CD4-positive, CD25-positive, alpha-beta regulatory T cell (primary cell): ENCODE measurements at places on chromosomes 6 and 20. TPM values are rescaled to one million over a fixed set of nuclear protein-coding genes. Genes with fewer than 3 reads are reported as not detected.

Gene CD93
- total RNA-seq, result 3.3 TPM

Gene SRSF12
- total RNA-seq, result not detected

Gene GDAP1L1
- not detected for total RNA-seq

GRCh38 chr6:167898673-167899311 lies 72.1 kb downstream of the AFDN start:
- DNase-seq, result no peak
- no peak overlapping the region for H3K4me3 ChIP-seq
- H3K27me3 ChIP-seq, result no peaks in the 10 kb centered on the region
- H3K27ac ChIP-seq, result no peak overlapping the region
- H3K36me3 ChIP-seq, result peaks cover 3% of the 10 kb centered on the region

DNA sequence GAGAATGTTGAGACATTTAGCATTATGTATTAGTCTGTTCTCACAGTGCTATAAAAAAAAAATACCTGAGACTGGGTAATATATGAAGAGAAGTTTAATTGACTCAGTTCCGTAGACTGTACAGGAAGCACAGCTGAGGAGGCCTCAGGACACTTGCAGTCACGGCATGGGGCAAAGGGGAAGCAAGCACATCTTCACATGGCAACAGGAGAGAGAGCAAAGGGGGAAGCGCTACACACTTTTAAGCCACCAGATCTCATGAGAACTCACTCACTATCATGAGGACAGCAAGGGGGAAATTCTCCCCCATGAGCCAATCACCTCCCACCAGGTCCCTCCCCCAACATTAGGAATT lies 26.8 kb upstream of the TFAP2A start:
- no peak overlapping the region for H3K27ac ChIP-seq
- no peaks in the 10 kb centered on the region for H3K36me3 ChIP-seq
- DNase-seq, result no peak
- no peaks in the 10 kb centered on the region for H3K27me3 ChIP-seq
- H3K4me3 ChIP-seq, result no peak overlapping the region
